NCI-H1092 treated with DMSO at 0.1 percent for 48 hours (cell line): ENCODE measurements at places on chromosomes 4 and X.
A peak's percentile ranks its signal among the peaks of the same experiment; 100 is the strongest.

DNA sequence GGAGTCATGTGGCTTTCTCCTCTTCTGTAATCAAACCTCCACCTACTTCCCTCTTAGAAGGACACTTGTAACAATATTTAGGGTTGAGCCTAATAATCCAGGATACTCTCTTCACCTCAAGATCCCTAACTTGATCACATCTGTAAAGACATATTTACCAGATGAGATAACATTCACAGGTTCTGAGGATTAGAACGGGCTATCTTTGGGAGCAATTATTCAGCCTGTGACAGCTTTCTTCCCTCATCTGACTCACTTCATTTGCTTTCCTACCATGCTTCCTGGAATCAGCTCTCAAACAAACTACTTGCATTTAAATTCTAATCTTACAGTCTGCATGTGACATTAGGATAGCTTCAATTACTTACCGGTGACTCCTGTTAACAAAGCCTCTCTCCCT is 133.5 kb upstream of the NDST3 start:
- no peak for DNase-seq

GRCh38 chr4:145760176-145760575 is 80.2 kb downstream of the C4orf51 start:
- no peak for DNase-seq

- DNase-seq, result no peak
Measured at GRCh38 chr4:140044337-140044902, 109.6 kb downstream of the MAML3 start.

GRCh38 chr4:81844717-81845116 is 373.0 kb upstream of the RASGEF1B start:
- peak; percentile 66 for DNase-seq

- no peak for DNase-seq
Measured at GRCh38 chr4:172780566-172781081, 388.0 kb upstream of the GALNT7 start.

- peak; percentile 48 for DNase-seq
Measured at GRCh38 chrX:13750204-13750603, 15.7 kb downstream of the OFD1 start.

GRCh38 chr4:97868097-97868496 is 275.2 kb downstream of the STPG2 start:
- DNase-seq, result no peak

DNA sequence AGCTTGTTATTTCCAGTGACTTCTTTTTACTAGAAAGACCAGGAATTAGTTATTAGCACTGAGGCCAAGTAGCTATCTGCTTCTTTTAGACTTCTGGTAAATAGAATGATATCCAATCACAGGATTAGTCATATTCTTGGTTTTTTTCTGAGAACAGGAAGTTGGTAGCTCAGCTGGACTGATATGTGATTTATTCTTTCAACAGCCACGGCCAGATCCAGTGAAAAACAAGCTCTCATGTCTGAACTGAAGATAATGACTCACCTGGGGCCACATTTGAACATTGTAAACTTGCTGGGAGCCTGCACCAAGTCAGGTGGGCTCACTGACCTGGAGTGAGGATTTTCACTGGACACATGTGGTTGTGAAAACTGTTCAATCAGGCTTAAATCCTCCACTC is 48.6 kb downstream of the PDGFRA start:
- no peak for DNase-seq

DNA sequence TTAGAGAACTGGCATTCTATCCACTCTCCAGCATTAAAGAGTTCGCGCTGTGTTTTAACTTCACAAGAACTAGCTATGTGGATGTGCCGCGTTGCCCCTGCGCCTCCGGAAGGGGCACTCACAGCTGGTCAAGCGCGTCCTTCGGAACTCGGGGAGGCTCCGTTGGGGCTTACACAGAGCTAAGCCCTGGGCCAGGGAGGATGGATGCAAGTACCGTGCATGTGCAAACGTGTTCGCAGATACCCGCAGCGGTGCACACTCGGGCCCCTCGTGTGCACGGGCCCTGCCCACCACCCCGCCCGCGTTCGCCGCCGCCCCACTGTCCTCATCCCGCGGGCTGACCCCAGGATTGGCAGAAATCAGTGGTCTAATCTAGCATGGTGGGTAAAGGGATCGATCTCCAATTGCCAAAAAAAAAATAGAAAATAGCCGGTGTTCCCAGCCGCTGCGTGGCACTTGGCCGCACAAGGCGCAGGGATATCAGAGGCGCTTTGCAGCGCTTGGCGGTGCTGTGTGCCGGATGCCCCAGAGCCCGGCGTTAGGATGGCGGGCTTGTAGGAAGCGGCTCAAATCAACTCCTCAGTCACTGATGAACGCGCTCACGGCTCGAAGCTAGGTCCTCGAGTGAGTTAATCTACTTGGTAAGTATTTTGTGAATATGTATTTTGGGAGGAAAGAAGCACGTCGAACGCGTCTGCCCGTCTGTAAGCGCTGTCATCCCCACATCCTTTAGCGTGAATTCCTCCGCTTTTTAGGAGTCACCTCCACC is 989 bp upstream of the PCDH10 start:
- no peak for DNase-seq

GRCh38 chr4:79272126-79272525 is 53.7 kb downstream of the NAA11 start:
- no peak for DNase-seq
